Fibroblast of skin of left biceps (primary cell): ENCODE measurements at places on chromosomes 7 and 10.

GRCh38 chr10:122352817-122353525, 21.5 kb upstream of the PLEKHA1 start:
- DNase-seq, result no peak

GRCh38 chr10:102123223-102123622, 3.1 kb upstream of the LDB1 start:
- no peak for DNase-seq

DNA sequence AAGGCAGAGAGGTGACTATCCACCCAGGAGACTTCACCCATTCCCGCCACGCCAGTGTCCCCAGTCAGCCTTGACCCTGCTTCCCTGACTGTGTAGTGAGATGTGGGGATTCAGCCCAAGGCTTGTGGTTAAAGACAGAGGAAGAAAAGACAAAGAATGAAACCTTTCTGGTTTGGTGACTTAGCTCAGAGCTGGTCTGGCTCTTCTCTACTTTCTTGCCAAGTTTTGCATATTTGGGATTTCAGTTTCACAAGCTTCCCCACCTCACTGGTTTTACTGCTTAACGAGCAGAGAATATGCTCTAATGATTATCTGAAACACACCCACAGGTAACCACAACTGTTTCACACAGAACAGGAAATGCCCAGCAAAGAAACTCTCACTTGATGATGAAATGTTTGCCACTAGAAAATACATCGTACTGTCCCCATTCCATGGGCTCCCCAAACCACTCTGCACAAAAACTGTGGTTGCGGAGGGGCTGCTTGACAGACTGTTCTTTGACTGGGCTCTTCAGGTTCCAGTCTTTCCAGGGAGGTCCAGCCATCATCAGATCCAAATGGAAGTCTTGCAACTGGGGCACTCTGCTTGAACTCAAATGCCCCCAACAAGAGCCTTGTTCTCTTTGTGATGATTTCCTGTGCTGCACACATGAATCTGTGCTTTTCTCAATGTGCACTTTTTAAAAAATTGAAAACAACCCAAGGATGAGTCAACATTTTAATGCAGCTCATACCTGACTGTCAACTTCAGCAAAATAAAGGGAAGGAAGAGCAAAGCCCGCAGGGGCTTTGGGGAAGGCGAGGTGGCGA, 95.5 kb downstream of the CTBP2 start:
- DNase-seq, result peak; percentile 54

- no peak for DNase-seq
Observed at GRCh38 chr10:122543676-122544445, 16.7 kb upstream of the DMBT1 start.
